ENCODE measurements at places on chromosomes 11 and 22.

- DNase-seq = no peak
Measured at GRCh38 chr11:1225386-1226225, 2.7 kb downstream of the MUC5B start.

DNA sequence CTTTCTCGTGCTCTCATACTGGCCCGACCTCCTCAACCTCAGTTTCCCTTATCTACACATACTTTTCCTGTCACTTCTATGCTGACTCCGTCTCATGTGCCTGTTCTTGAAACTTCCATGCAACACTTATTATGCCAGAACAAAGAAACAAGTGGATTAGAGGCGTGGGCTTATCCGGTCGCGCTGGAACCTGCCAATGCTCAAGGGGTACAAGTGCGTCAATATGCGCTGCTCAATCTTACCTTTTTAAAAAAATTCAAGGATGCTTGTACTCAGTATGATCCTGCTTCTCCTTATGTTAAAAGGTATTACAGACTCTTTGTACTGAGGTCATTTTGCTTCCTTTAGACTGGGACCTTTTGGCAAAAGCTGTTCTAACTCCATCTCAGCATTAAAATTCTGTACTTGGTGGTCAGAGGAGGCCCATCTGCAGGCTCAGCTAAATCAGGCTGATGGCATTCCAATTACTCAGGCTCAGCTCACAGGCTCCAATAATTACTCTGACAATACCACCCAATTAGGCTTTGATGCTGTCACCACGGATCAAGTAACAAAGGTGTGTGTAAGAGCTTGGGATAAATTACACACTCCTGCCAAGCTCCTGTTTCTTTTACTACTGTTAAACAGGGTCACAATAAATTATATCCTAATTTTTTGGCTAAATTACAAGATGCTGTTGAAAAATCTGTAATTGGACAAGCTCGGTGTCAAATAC lies 26.3 kb upstream of the ALDH3B2 start:
- DNase-seq = no peak

GRCh38 chr11:19284881-19285280 lies 44.1 kb upstream of the E2F8 start:
- no peak for DNase-seq

DNA sequence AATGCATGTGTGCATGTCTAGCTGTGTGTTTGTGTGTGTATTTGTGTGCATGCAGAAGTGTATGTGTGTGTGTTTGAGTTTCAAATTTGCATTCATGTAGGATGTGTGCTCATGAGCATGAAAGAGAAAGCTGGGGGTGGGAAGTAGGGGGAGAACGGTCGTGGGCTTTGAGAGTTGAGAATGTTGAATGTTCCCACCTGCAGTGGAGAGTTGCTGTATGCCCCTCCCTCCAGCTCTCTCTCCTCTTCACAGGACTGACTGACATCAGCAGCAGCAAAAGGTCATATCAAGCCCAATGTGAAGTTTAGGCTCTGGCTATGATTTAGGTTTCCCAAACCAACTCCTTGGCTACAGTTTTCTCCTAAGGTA lies 63.8 kb upstream of the RRAS2 start:
- DNase-seq = no peak

DNA sequence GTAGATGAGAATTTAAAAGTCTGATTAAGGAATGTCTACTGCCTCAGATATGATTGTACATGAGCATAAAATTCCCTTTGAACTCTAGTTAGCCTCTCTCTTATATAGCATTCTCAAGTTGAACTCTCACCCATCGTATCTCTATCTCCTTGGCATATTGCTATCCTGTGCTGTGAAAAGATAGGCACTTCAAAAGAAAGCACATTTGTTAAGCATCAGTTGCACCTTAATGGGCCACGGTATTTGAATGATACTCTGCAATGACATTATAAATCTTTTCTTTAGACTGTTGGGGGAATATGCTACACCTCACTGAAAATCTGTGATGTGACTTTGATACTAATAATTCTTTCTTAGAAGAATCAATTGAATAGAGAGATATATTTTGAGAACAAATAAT lies 570.7 kb downstream of the JRKL start:
- no peak for DNase-seq

- DNase-seq = no peak
Measured at GRCh38 chr11:33258631-33259205, 1.5 kb downstream of the HIPK3 start.

DNA sequence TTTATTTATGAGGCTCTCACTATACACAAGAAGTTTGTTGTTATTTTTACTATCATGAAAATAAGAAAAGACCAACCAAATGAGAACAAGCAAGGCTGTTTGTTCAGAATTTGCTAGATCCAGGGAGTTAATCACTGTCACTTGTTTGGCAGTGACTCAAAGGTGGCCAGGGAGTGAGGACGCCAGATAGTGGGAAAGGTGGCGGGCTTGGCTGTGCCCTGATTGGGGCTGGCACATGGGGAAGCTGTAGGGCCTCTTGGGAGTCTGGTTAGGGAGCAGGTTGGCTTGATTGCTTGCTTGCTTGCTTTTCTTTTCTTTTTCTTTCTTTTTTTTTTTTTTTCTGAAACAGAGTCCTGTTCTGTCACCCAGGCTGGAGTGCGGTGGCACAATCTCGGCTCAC lies 53.1 kb upstream of the SLC22A12 start:
- DNase-seq = no peak

- no peak for DNase-seq
Measured at GRCh38 chr11:24515632-24516031, 18.8 kb downstream of the LUZP2 start.

DNA sequence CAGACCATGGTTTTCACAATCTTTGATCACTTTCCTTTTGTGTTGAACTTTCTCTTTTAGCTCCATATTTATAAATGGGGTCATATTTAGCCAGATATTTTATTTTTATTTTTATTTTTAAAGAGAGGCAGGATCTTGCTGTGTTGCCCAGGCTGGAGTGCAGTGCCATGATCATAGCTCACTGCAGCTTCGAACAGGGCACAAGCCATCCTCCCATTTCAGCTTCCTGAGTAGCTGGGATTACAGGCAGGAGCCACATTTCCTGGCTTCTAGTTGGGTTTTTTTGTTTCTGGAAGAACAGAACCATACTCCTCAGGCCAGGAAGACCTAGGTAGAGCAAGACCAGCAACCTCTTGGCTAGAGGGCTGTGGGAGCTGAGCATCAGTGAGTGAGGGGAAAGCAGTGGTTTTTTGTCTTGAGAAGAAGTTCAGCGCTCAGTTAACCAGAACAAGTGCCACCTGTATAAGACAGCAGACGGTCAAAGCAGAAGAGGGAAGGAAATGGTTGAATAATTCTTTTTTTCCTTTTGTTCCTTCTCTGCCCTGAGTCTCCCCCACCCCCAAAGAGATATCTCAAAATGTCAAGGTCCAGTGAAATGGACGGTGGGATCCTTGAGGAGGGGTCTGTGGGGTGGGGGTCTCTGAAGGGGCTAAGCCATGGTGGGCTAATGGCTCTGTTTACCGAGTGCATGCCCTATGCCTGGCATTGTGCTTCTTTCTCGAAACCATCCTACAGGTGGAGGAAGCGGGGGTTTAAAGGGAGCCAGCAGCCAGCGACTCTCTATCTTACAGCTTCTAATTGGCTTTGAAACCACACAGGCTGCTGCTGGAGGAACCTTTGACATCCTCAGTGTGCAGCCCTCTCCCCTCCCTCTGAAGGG lies 63.0 kb downstream of the PTPRJ start:
- no peak for DNase-seq

DNA sequence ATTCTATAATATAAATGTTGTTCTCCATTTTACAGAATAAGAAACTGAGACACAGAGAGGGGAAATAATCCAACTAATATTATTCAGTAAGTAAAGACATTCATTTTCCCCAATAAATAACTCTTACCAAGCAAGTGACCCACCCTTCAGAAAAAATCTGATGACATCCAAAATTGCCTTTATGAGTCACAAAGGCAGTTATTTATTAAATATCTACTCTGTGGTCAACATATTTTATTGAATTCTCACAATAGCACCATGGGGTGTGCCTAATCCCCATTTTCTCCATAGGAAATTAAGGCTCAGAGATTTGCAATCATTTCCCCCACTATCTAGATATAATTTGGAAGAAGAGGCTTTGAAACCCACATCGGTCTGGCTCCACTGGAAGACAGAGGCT lies 161.5 kb upstream of the ISX start:
- no peak for DNase-seq

GRCh38 chr11:74279256-74279655 lies 32.2 kb downstream of the P4HA3 start:
- no peak for DNase-seq

GRCh38 chr22:30649430-30650007 lies 13.9 kb downstream of the SLC35E4 start:
- peak; percentile 91 for DNase-seq

- no peak for DNase-seq
Measured at GRCh38 chr11:64796757-64797541, 6.1 kb downstream of the MAP4K2 start.

DNA sequence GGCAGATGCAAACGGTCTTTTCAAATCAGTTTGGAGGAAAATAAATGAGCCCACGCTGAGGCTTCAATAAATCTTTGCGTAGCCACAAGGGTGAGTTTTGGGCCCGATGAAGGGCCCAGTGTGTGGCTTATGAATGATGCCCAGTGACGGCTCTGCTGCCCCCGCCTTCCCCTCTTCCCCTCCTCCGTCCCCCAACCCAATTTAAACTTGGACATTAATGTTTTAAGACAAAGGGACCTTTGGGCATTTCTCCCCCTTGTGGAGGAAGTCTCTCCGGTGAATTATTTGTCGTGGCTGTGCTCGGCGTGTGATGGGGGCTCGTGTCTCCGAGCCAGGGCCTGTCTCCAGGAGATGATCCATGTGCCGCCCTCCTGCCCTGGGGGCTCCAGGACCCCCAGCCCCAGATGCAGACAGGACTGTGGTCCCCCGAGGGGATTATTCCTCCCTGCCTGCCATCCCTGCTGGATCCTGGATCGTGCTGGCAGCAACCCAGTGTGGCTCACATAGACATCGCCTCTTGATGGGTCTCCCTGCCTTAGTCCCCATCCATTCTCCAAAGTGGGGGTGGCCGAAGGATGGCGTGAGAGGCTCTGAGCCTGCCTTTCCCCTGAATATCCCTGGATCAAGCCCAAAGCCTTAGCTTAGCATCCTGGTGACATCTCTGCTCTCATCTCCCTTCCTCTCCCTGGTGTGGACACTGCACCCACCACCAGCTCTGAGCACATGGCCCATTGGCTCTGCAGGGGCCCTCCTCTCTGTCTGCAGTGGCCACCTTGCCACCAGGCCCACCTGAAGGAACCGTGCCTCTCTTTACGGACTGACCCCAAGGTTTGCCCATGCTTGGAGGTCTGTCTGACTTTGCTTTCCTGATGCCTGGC lies 56.4 kb downstream of the SMIM38 start:
- no peak for DNase-seq

DNA sequence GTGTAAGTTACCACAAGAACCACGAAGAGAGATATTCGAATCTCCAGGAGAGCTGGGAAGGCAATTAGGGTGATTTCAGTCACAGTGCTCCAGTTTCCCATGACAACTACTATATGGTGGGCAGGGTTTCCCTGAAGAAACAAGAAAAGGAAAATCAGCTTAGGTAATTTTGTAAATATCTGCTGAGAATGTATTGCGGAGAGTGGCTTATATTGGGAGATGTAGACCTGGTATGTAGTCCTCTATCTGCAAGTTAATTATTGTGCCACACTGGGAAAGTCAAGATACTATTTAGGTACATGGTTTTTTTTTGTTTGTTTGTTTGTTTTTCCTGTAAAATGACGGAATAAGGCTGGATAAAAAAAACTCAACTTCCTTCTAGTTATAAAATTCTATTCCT lies at the start of gene OR6M1:
Gene OR6M1, minus strand, starts transcription at position 101 of the 400 bp plus-strand sequence. Its CDS starts 0 bp downstream, at position 101.
- no peak for DNase-seq
